ENCODE measurements at places on chromosomes 16 and 17.

DNA sequence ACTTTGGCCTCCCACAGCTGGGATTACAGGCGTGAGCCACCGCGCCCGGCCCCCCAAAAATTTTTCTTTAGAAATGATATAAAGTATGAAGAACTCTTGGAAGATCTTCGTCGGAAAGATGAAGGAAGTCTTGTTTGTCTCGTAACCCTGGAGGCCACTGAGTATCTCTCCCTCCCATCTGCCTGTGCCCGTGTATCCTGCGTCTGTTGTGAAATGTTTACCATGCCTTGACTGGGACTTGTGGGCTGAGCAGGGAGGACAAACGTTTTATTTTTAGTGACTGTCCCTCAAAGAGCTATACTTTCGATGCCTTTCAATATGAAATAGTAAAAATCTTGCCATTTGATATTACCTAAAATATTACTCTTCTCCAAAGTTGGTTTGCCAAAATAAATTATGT is 121.2 kb downstream of the RPTOR start:
- no peak for DNase-seq

- DNase-seq: no peak
Observed at GRCh38 chr16:11198828-11199227, 57.2 kb downstream of the SOCS1 start.

GRCh38 chr16:70393662-70394061 is 45.2 kb downstream of the ST3GAL2 start:
- DNase-seq: no peak

- no peak for DNase-seq
Observed at GRCh38 chr17:72053449-72053848, 67.4 kb upstream of the SOX9 start.

DNA sequence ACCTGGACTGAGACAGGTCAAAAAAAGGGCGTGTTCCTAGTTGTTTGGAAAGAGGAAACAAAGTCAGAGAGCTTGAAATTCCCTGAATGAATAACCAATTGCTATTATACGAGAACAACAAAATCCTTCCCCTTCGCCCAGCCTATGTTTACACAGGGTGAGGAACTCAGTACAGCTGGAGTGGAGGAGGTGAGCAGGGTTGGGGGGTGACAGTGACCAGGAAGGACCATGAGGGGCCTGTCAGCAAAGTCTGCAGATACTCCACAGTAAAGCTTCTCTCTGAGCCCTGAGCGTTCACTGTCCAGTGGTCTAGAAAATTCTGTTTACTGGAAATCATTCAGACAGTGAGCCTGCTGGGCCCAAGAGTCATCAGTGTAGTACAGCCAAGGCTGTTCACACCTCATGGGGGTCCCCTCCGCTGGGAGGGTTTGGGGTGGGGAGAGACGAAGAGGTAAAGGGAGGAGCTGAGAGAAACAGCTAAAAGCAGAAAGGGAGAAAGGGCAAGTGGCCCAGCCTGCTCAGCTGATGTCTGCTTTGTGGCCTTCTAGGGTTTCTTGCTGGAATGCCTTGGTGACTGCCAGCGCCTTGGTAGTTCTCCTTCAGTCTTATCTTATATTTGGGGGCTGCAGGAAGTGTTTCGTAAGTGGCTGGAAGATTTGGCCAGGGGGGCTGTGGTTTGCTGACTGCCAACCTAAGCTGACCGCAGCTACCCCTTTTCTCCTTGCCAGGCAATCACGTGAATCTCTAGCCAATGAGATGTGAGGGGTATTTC is 5.7 kb downstream of the DUSP3 start:
- no peak for DNase-seq

DNA sequence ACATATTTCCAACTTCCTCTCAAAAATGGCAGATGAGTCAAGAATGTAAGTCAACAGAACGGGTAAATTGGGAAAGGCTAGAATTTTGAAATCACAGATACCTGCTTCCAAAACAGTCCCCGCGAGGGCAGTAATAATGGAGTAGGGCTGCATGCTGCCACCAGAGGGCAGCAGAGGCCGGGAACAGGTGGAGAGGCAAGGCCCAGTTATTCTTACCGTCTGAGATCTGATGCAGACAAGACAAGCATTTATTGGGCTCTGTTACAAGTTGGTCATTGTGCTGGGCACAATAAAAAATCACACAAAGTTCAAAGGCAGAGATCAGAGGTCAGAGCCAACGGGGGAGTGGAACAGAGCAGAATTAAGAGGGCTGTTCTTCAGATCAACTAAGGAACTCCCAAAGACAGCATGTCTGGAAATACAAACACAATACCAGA is 8.8 kb upstream of the MLKL start:
- DNase-seq: no peak

DNA sequence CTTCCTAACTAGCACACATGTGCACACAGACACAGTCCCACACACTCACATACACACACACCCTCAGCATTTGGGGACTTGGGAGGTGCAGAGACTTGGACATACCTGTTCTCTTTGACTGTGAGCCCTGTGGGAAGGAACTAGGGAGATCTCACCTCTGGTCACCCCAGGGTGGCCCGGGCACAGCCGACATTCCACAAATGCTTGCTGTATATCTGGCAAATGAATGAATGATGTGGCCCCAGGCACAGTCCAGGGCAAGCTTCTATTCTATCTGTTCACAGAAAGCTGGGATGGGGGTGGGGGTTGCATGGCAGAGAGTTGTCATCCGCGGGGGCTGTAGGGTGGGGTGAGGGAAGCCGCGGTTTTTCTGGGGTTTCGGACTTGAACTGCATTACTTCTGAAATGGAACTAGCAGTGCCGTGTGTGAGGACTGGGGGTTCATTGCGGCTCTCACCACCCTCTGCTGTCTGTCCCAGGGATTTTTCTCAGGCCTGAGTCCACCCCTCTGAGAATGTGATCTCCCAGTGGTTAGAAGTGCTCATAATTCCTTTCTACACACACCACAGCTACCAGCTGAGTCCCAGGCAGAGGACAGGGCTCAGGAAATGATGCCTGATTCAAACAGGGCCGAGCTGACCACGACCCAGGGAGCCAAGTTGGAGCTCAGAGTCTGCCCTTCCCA is 3.3 kb upstream of the RIPOR1 start:
- DNase-seq: no peak

GRCh38 chr16:84659656-84660300 is 11.5 kb downstream of the KLHL36 start:
- DNase-seq: no peak

- DNase-seq: no peak
Observed at GRCh38 chr17:45101883-45102811, 30.2 kb downstream of the PLCD3 start.

- no peak for DNase-seq
Observed at GRCh38 chr17:41678411-41678906, 10.2 kb upstream of the EIF1 start.

DNA sequence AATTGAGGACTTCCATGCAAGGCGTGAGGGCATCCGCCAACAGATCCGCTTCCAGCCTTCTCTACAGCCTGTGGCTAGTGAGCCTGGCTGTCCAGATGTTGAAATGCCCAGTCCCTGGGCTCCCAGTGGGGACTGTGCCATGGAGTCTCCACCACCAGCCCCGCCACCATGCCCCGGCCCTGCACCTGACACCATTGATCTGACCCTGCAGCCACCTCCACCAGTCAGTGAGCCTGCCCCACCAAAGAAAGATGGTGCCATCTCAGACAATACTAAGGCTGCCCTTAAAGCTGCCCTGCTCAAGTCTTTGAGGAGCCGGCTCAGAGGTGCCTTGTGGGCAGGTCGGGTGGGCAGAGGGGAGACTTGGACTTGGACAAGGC is 3.1 kb downstream of the MAPK7 start:
- no peak for DNase-seq

- DNase-seq: no peak
Observed at GRCh38 chr17:36030956-36031355, 13.2 kb upstream of the CCL23 start.
